ENCODE measurements at places on chromosomes 4 and X. TPM values are rescaled to one million over a fixed set of nuclear protein-coding genes. Genes with fewer than 3 reads are reported as not detected.

The ZXDA gene
- polyA plus RNA-seq, result not detected

The SSX4B gene
- 0.26 TPM for polyA plus RNA-seq

DNA sequence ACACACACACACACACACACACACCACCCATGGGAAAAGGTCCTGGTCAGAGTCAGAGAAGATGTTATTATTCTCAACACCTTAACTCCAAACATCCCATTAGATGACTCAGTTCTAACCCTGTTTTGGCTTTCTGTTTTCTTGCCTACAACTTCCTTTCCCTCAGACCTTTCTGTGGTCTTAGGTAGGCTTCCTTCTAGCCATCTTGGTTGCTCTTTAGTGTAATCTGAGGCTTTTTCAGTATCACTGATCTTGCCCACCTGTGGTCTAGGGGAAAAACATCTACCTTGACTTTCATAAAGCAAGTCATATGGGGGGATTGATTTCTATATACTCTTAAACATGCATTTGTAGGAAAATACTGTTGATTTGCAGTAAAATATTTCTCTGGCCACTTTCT is 56.9 kb downstream of the ATG4A start:
- H3K36me3 ChIP-seq, result no peaks in the 10 kb centered on the region
- no peak overlapping the region for H3K4me3 ChIP-seq
- DNase-seq, result no peak
- H3K27ac ChIP-seq, result no peak overlapping the region

DNA sequence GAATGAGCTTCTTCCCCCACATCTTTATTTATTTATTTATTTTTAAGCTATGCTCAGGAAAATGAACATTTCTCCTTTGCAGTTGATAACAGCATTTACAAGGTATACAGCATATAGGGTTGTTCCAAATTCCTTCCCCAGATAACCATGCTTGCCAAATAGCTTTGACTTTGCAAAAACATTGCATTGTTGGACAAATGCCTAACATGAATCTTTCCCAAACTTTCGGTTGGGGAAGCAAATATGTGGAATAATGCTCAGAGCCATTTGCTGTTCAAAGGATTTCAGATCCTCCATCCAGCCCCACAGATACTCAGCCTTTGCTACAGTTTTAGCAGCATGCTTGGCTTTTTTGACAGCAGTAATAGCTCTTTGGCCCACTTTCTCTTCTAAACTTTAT is 127.2 kb upstream of the AGA start:
- H3K36me3 ChIP-seq, result no peaks in the 10 kb centered on the region
- no peak overlapping the region for H3K4me3 ChIP-seq
- no peak for DNase-seq
- H3K4me1 ChIP-seq, result no peaks in the 10 kb centered on the region
- no peaks in the 10 kb centered on the region for H3K27me3 ChIP-seq
- no peak overlapping the region for H3K27ac ChIP-seq

The PGAM4 gene
- polyA plus RNA-seq, result 0.54 TPM

The GPR143 gene
- 30.7 TPM for polyA plus RNA-seq

The ADGRL3 gene
- 3.9 TPM for polyA plus RNA-seq

Data from H1 (cell line).